Ascending aorta (tissue), 2 donors: ENCODE measurements at places on chromosomes 12 and 14. TPM values are rescaled to one million over a fixed set of nuclear protein-coding genes. Genes with fewer than 3 reads are reported as not detected.
A peak's percentile ranks its signal among the peaks of the same experiment; 100 is the strongest.

GRCh38 chr12:106655577-106655976 lies 72.8 kb downstream of the RFX4 start:
- no peak overlapping the region for H3K27ac ChIP-seq
- H3K36me3 ChIP-seq, result no peaks in the 10 kb centered on the region
- H3K27me3 ChIP-seq, result no peaks in the 10 kb centered on the region
- no peaks in the 10 kb centered on the region for H3K4me1 ChIP-seq
- no peak overlapping the region for H3K4me3 ChIP-seq
- no peak for DNase-seq

DNA sequence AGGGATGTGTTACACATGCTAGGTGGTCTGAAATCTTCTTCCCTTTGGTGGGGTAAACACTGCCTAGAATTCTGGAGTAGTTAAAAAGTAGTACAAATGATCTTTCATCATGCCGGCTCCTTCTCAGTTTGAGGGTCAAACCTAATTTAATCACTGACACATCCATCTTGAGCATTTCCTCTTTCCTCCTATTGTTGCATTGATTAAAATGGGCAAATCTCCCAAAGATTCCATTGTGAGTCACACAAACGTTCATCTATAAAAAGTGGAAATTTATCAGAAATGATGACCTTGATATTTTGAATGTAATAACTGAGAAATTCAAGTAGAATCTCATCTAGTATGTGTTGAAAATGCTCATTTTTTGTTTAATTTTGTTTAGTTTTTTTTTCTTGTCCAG lies 996.0 kb downstream of the NRXN3 start:
- H3K36me3 ChIP-seq, result no peaks in the 10 kb centered on the region
- H3K4me3 ChIP-seq, result no peak overlapping the region
- no peak overlapping the region for H3K27ac ChIP-seq
- H3K27me3 ChIP-seq, result no peaks in the 10 kb centered on the region
- DNase-seq, result no peak

DNA sequence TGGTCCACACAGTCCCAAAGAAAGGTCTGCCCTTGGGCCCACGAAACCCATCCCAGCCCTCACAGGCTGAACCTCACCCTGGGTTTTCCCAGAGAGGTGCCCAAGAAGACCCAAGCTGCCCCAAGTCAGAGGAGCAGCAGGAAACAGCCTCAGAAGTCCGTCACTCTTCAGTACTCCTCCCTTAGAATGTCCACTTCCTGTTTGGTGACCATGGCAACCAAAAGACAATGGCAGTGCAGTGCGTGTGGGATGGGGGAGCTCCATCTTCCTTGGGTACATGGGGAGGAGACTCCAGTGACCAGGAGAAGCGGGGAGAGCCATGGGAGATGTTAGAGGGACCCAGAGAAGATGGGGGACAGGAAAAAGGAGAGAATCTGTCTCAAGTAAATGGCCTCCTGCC lies 11.3 kb downstream of the SELPLG start:
- no peak overlapping the region for H3K4me3 ChIP-seq
- no peak overlapping the region for H3K27ac ChIP-seq
- no peaks in the 10 kb centered on the region for H3K36me3 ChIP-seq
- H3K4me1 ChIP-seq, result no peaks in the 10 kb centered on the region
- no peak for DNase-seq
- no peaks in the 10 kb centered on the region for H3K27me3 ChIP-seq

GRCh38 chr12:78853231-78853630 lies 11.3 kb upstream of the SYT1 start:
- H3K36me3 ChIP-seq, result no peaks in the 10 kb centered on the region
- H3K4me1 ChIP-seq, result no peaks in the 10 kb centered on the region
- no peak for DNase-seq
- H3K27me3 ChIP-seq, result no peaks in the 10 kb centered on the region

GRCh38 chr14:101908795-101909194 lies 55.6 kb upstream of the DYNC1H1 start:
- peaks cover 72% of the 10 kb centered on the region for H3K36me3 ChIP-seq
- DNase-seq, result no peak
- H3K4me1 ChIP-seq, result no peaks in the 10 kb centered on the region
- H3K27ac ChIP-seq, result no peak overlapping the region
- no peak overlapping the region for H3K4me3 ChIP-seq
- H3K27me3 ChIP-seq, result no peaks in the 10 kb centered on the region

- H3K27me3 ChIP-seq, result no peaks in the 10 kb centered on the region
- H3K4me3 ChIP-seq, result no peak overlapping the region
- H3K27ac ChIP-seq, result no peak overlapping the region
- H3K4me1 ChIP-seq, result no peaks in the 10 kb centered on the region
These were observed 714.4 kb upstream of the TBX3 start for GRCh38 chr12:115398311-115398781.

- H3K4me1 ChIP-seq, result no peaks in the 10 kb centered on the region
- H3K27me3 ChIP-seq, result peaks cover 9% of the 10 kb centered on the region
- H3K27ac ChIP-seq, result no peak overlapping the region
- no peaks in the 10 kb centered on the region for H3K36me3 ChIP-seq
These were observed 2.9 kb downstream of the BEGAIN start for GRCh38 chr14:100584056-100585031.

DNA sequence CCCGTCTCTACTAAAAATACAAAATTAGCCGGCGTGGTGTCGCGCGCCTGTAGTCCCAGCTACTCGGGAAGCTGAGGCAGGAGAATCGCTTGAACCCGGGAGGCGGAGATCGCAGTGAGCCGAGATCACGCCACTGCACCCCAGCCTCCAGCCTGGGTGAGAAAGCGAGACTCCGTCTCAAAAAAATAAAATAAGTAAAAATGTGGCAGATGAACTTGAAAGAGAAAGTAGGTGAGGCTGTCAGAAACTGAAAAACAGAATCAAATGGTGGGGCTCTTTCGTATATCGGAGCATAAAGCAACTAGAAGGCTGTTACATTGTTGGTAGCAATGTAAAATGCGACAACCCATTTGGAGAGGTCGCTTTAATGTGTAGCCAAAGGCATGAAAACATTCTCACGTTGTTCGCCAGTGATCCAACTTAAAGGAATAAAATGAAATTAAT lies 767 bp upstream of the CCNT1 start:
- H3K27me3 ChIP-seq, result no peaks in the 10 kb centered on the region
- peaks cover 4% of the 10 kb centered on the region for H3K36me3 ChIP-seq
- no peak for DNase-seq
- peak overlapping the region; percentile 89 for H3K27ac ChIP-seq
- peaks cover 16% of the 10 kb centered on the region for H3K4me1 ChIP-seq

GRCh38 chr12:108575199-108575912 lies 13.0 kb downstream of the ISCU start:
- no peak for DNase-seq
- H3K4me3 ChIP-seq, result no peak overlapping the region
- no peak overlapping the region for H3K27ac ChIP-seq
- H3K27me3 ChIP-seq, result no peaks in the 10 kb centered on the region
- no peaks in the 10 kb centered on the region for H3K36me3 ChIP-seq

GRCh38 chr12:16599081-16599480 lies 6.9 kb downstream of the LMO3 start:
- no peaks in the 10 kb centered on the region for H3K27me3 ChIP-seq
- H3K4me3 ChIP-seq, result no peak overlapping the region
- H3K4me1 ChIP-seq, result no peaks in the 10 kb centered on the region

DNA sequence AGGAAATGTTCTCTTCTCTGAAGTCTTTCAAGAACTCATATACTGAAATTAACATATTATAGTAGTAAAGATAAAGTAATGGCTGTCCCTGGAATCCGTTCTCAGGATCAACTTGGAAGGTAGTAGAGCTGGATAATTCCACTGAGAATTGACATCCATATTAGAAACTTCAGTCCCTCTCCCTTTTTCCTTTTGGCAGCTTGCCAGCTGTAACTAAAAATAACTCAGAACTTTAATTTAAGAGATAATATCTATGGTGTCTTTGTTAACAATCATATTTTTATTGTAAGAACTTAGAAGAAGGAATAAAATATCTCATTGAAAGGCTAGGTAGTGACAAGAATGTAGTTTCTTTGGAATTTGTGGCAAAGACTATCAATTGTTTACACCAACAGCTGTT lies 61.4 kb upstream of the PLEKHA5 start:
- no peaks in the 10 kb centered on the region for H3K27me3 ChIP-seq
- no peak for DNase-seq
- H3K27ac ChIP-seq, result no peak overlapping the region
- no peaks in the 10 kb centered on the region for H3K36me3 ChIP-seq

- no peaks in the 10 kb centered on the region for H3K4me1 ChIP-seq
- peak overlapping the region; percentile 42 for H3K4me3 ChIP-seq
- H3K36me3 ChIP-seq, result no peaks in the 10 kb centered on the region
- DNase-seq, result no peak
These were observed 217.9 kb upstream of the BTG1 start for GRCh38 chr12:92363295-92364146.

DNA sequence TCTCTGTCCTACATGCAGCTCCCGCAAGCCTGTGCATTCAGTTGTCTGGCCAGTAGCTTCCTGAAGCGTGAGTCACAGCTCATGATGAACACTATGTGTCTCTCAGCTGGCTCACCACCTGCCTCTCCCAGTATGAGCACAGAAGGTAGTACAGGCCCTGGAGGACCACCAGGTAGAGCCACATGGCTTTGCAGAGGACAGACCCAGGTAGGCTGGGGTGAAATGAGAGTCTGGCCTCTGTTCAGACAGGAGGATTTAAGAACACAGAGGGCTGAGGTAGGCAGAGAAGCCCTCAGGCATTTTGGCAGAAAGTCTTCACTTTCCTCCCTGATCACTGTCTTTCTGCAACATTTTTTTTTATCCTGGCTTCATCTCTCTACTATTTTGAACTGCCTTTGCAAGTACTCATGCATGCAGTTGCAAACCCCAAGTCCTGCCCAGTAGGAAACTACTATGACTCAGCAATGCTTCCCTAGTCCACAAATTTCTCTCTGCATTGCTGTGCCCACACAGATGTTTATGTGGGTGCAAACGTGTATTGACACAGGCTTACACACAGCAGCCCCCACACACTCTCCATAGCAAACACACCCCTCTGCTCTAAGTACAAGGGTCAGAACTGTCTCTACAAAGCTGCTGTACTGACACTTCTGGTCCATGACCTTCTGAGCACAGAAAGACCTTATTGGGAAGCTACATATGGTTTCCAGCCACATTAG lies 7.2 kb upstream of the SDR9C7 start:
- no peak overlapping the region for H3K27ac ChIP-seq
- H3K4me1 ChIP-seq, result no peaks in the 10 kb centered on the region
- no peak for DNase-seq
- no peaks in the 10 kb centered on the region for H3K27me3 ChIP-seq
- no peak overlapping the region for H3K4me3 ChIP-seq

DNA sequence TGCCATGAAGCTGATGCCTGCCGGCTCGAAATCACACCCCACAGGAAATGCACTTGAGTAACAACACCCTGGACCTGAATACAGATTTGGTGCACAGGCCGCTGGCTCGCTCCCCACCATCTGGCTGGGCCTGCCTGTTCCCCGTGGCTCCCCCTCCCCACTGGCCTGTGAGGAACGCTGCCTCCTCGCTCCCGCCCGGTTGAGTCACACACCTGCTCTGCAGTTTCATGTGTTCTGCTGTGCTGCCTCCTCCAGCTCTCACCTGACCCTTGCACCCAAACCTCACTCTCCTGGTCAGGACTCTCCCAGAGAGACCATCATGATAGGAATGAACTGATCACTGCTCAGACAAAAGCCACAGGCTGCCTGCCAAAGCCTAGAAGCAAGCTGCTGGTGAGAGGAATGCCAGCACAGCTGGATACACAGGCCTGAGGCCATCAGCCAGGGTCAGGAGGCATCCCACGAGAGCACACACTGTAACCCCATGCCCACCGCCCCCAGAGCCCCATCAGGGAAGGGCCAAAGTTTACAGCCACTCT lies 3.8 kb upstream of the SIVA1 start:
- DNase-seq, result peak; percentile 89
- peaks cover 8% of the 10 kb centered on the region for H3K36me3 ChIP-seq
- peak overlapping the region; percentile 92 for H3K27ac ChIP-seq
- H3K4me3 ChIP-seq, result no peak overlapping the region
- H3K27me3 ChIP-seq, result no peaks in the 10 kb centered on the region

DNA sequence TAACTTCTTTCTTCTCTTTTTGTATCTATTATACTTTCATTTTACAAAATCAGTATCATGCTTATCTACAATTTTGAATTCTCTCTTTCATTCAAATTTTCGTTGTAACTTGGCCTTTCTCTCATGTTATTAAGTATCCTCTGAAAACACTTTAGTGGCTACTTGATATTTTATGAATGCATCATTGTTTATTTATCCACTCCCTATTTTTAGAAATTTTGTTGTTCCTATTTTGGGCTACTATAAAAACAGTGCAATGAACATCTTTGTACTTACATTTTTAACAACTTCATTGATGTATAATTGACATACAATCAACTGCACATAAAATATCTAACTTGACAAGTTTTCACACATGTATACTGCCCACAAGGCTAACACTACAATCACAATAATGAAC lies 44.0 kb upstream of the AMIGO2 start:
- no peaks in the 10 kb centered on the region for H3K27me3 ChIP-seq
- H3K36me3 ChIP-seq, result no peaks in the 10 kb centered on the region
- no peak for DNase-seq
- no peaks in the 10 kb centered on the region for H3K4me1 ChIP-seq
- no peak overlapping the region for H3K4me3 ChIP-seq

DNA sequence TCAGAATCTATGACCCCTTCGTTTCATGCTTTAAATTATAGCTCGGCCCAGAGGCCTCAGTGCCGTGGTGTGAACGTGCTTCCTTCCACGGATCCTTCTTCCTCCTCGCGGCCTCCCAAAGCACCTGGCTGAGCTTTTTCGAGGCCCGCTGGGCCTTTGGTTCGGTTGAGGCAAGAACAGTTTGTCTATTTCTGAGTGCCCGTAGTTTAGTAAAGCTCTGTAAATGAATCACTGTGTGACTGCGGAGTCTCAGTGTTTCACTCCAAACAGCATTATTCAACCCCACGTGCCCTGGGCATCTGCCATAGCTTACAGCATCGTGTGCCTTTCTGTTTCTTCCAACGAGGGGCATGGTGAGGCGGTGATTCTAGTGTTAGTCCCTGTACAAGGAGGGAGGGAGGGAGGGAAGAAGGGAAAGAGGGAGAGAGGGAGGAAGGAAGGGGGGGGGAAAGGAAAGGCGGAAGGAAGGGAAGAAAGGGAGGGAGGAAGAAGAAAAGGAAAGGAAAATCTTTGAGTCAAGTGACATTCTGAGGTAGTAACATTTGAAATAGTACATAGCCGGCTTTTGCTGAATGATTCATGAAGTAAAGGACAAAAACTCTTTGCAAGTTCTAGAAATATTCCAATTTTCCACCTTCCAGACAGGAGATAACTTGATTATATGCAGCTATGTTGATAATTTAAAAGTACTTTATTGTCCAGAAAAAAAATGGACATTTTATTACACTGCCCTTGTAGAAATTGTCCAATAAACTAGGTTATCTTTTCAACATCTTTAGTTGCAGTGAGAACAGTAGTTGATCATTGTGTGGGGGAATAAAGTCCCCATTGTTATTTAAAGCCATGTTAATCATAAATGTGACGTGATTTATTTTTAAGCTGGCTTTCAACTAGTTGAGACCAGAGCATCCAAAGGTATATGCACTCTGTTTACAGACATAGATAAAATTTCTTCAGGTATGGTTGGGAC lies 1.2 kb upstream of the TRIM9 start:
- H3K27me3 ChIP-seq, result no peaks in the 10 kb centered on the region
- H3K36me3 ChIP-seq, result no peaks in the 10 kb centered on the region
- peak overlapping the region; percentile 53 for H3K27ac ChIP-seq
- no peak for DNase-seq

GOLT1B gene
- total RNA-seq, result 9.2 TPM

KRT5 gene
- total RNA-seq, result 1.6 TPM

ITPR2 gene
- total RNA-seq, result 12.5 TPM

CCDC184 gene
- total RNA-seq, result 1.6 TPM

OR5AU1 gene
- not detected for total RNA-seq

RBMS2 gene
- 21.3 TPM for total RNA-seq

AQP6 gene
- total RNA-seq, result not detected

PLEKHH1 gene
- 15.0 TPM for total RNA-seq

CELA1 gene
- not detected for total RNA-seq
